ENCODE measurements at places on chromosomes 12 and 14. TPM values are rescaled to one million over a fixed set of nuclear protein-coding genes. Genes with fewer than 3 reads are reported as not detected.

DNA sequence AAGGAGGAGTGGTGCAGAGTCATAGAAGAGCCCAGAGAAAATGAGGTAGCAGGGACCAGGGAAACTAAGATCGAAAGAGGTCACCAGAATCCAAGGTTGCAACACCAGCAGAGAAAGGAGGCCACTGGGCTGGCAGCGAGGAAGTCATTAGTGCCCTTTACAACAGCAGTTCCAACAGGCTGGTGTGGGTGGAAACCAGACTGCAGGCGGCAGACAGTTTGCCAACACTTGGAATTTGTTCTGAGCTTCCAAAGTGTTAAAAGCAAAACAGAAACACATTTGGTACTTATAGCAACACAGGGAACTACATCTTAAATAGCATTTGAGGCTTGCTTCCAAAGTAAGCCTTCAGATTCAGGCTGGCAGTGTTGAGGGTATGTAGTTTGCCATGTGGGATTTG lies 95.2 kb upstream of the PWP1 start:
- no peaks in the 10 kb centered on the region for H3K4me1 ChIP-seq
- no peak overlapping the region for H3K27ac ChIP-seq
- no peak overlapping the region for H3K4me3 ChIP-seq
- no peak for DNase-seq
- no peaks in the 10 kb centered on the region for H3K36me3 ChIP-seq
- no peaks in the 10 kb centered on the region for H3K27me3 ChIP-seq

DNA sequence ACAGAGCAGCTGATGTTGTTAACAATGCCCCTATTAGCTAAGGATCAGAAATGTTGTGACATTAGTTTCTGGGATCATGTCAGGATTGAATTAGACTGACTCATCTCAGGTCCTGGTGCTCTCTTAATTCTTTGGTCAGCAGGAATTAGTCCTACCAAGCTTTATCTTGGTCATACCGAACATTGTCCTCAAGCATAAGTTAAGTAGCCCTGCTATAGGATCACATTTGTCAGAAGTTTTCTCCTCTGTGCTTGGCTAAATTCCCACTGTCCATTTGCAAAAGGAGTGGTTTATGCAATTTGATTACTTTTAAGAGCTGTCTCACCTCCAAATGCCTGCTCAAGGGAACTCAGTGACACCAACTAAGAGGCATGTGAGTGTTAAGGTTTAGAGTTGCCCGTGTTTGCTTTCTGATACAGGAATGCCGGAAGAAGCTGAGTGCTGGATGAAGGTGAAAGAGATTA lies 48.4 kb upstream of the IFNG-AS1 start:
- no peak overlapping the region for H3K27ac ChIP-seq
- no peaks in the 10 kb centered on the region for H3K27me3 ChIP-seq
- no peaks in the 10 kb centered on the region for H3K4me1 ChIP-seq
- DNase-seq = no peak
- no peaks in the 10 kb centered on the region for H3K36me3 ChIP-seq

The SRP54 gene
- polyA plus RNA-seq = 61.6 TPM

DNA sequence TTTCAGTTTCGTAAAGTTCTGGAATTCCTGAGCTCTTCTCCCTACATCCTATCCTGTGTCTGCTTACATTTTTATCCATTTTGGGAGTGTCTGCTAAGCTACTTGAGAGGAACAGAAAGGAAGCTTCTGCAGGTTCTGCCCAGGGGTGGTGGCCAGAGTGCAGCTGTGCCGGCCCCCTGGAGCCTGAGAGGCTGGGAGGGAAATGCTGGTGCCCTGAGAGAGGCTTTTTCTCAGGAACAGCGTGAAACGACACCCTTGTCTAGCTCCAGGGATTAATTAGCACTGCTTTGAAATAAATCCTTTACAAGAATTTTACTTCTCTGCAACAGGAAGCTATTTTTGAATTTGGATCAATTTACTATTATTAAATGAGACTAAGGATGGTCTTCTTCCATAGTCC lies 165.4 kb downstream of the SLC15A5 start:
- no peak overlapping the region for H3K4me3 ChIP-seq
- no peaks in the 10 kb centered on the region for H3K36me3 ChIP-seq
- H3K4me1 ChIP-seq = no peaks in the 10 kb centered on the region
- no peak for DNase-seq
- H3K27me3 ChIP-seq = no peaks in the 10 kb centered on the region

GRCh38 chr14:22622255-22622654 lies 21.9 kb downstream of the OR6J1 start:
- H3K4me3 ChIP-seq = no peak overlapping the region
- no peak overlapping the region for H3K27ac ChIP-seq
- no peaks in the 10 kb centered on the region for H3K4me1 ChIP-seq
- H3K36me3 ChIP-seq = no peaks in the 10 kb centered on the region
- no peak for DNase-seq

The SPIC gene
- polyA plus RNA-seq = 0.17 TPM

The C3AR1 gene
- 3.5 TPM for polyA plus RNA-seq

The ENDOU gene
- 1.4 TPM for polyA plus RNA-seq

The NABP2 gene
- 37.5 TPM for polyA plus RNA-seq

- no peak overlapping the region for H3K27ac ChIP-seq
- no peaks in the 10 kb centered on the region for H3K4me1 ChIP-seq
- peaks cover 3% of the 10 kb centered on the region for H3K36me3 ChIP-seq
- H3K4me3 ChIP-seq = no peak overlapping the region
- DNase-seq = no peak
- H3K27me3 ChIP-seq = no peaks in the 10 kb centered on the region
These were observed 44.5 kb downstream of the DYNC1H1 start for GRCh38 chr14:102008891-102009290.

The GNB3 gene
- 1.8 TPM for polyA plus RNA-seq

DNA sequence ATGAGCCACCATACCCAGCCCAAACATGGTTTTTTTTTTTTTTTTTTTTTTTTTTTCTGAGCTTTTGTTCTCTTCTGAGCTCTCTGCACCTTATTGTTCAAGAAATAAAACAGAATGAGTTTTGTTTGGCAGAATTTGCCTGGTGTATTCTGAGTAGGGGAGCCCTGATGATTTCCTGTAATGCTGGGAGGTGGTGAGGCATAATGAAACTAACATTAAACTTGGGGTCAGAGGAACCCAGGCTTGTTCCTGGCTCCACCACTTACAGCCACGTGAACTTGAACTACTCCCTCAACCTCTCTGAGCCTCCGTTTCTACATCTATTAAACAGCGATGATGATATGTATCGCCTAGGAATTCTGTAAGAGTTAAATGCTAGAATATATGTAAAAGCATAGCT lies 276.3 kb upstream of the CRY1 start:
- H3K36me3 ChIP-seq = no peaks in the 10 kb centered on the region
- no peak overlapping the region for H3K4me3 ChIP-seq
- H3K27ac ChIP-seq = no peak overlapping the region
- no peaks in the 10 kb centered on the region for H3K27me3 ChIP-seq
- DNase-seq = no peak

The KRT75 gene
- not detected for polyA plus RNA-seq

- no peaks in the 10 kb centered on the region for H3K36me3 ChIP-seq
- no peak overlapping the region for H3K4me3 ChIP-seq
- no peaks in the 10 kb centered on the region for H3K27me3 ChIP-seq
- DNase-seq = no peak
- H3K4me1 ChIP-seq = peaks cover 14% of the 10 kb centered on the region
These were observed 13.1 kb upstream of the ANKLE2 start for GRCh38 chr12:132774646-132775275.

DNA sequence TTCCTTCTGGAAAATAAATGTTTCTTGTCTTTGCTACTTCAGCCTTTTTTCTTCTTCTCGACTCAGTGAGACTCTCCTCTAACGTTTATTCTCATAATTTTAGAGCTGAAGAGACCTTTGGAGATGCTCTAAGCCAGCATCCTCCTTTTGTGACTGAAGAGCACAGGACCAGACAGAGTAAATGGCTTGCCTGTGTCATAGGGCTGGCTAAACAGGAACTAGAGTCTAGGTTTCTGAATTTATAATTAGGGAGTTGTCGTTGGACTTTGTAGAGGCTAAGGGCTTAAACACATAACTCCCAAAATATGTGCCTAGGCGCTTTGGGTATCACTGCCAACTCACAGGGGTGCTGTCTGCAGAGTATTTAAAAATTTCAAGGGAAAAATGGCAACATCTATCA lies 98.5 kb downstream of the FGD4 start:
- no peak overlapping the region for H3K4me3 ChIP-seq
- no peak overlapping the region for H3K27ac ChIP-seq
- no peaks in the 10 kb centered on the region for H3K36me3 ChIP-seq
- no peak for DNase-seq
- H3K27me3 ChIP-seq = no peaks in the 10 kb centered on the region

DNA sequence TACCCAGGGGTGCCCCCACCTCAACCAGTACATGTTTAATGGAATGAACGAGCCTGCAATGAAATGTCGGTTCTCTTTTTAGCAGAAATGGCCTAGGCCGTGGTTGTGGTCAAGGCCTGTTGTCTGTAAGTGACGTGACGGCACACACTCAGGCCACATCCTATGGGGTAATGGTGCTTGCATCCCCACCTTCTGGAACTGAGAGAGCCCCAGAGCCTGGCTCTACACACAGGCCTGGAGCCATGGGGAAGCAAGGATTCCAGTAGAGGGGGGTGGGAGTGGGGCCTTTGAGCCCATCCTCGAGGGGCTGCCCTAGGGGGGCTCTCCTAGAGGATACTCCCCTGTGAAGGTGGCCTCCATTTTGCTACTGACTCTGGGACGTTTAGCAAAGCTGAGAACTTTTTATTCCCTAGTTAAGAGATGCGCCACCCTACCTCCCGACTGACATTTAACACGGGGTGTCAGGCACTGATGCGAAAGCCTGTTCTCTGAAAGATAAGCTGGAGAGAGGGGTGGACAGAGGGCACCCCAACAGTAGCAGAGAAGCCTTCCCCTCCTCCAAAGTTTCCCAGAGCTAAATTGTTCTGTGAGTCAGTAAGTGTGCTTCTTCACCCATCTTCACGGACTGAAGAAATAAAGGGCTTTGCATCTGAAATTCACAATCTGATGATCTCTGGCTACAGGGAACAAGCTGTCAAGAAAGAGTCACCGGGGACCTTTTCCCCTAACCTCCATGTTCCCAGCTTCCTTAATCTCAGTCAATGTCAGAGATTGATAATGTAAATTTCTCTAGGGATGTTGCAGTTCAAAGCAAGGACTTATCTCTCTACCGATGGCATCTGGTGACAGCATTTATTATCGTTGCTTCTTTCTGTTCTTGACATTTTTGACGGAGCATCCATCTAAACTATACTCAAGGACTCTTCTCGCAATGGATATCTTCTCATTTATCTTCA lies 6.8 kb downstream of the RIN3 start:
- no peaks in the 10 kb centered on the region for H3K36me3 ChIP-seq
- H3K27me3 ChIP-seq = no peaks in the 10 kb centered on the region
- no peak overlapping the region for H3K27ac ChIP-seq
- no peak overlapping the region for H3K4me3 ChIP-seq
- H3K4me1 ChIP-seq = peaks cover 5% of the 10 kb centered on the region
- no peak for DNase-seq

- no peaks in the 10 kb centered on the region for H3K4me1 ChIP-seq
- no peak for DNase-seq
- H3K27ac ChIP-seq = no peak overlapping the region
- H3K36me3 ChIP-seq = no peaks in the 10 kb centered on the region
- no peaks in the 10 kb centered on the region for H3K27me3 ChIP-seq
- H3K4me3 ChIP-seq = no peak overlapping the region
These were observed 107.1 kb downstream of the MYRFL start for GRCh38 chr12:69932154-69932553.

Measured in ovary (tissue), 10 donors.